ENCODE measurements at places on chromosomes 2 and 18.

- DNase-seq = peak; percentile 51
Observed at GRCh38 chr2:112996635-112997034, 8.6 kb upstream of the IL36A start.

DNA sequence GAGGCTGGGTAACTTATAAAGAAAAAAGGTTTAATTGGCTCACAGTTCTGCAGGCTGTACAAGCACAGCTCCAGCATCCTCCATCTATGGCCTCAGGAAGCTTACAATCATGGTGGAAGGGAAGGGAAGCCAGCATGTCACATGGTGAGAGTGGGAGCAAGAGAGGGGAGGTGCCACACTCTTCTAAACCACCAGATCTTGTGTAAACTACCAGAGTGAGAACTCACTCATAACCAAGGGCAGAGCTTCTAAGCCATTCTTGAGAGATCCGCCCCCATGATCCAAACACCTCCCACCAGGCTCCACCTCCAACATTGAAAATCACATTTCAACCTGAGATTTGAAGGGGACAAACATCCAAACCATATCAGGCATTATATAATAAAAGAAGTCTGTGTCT lies 121.6 kb upstream of the CDC42EP3 start:
- DNase-seq = no peak

DNA sequence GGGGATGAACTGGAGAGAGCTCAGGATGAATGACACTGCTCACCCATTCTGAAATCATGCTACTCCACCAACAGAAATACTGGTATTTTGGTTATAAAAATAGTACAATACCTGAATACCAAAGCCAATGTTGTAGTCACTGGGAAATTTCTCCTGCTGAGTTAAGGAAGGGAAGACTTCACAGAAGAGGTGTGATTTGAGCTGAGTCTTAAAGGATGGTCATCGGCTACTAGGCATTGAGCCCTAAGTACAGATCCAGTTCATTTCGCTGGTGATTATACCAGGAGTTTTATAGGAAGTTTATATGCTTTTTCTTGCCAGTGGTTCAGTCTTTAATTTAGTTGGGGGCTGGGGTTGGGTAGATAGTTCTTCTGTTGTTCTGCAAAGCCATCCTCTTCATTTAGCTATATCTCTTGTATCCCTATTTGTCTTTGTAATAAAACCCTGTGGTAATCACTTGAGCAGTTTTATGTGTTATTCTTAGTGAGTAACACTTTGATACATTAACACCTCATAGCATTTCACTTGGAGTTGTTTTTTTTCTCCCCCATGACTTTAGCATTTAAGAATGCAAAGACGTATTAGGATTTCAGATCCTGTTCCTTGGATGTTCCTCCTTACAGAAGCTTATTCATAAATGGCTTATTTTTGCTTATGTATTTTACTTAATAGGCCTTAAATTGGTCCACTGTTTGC lies 239.9 kb upstream of the FOSL2 start:
- DNase-seq = no peak

- DNase-seq = no peak
Observed at GRCh38 chr18:69400253-69400975, at the start of gene DOK6. TSS of gene DOK6 (plus strand) at chr18:69400888.

DNA sequence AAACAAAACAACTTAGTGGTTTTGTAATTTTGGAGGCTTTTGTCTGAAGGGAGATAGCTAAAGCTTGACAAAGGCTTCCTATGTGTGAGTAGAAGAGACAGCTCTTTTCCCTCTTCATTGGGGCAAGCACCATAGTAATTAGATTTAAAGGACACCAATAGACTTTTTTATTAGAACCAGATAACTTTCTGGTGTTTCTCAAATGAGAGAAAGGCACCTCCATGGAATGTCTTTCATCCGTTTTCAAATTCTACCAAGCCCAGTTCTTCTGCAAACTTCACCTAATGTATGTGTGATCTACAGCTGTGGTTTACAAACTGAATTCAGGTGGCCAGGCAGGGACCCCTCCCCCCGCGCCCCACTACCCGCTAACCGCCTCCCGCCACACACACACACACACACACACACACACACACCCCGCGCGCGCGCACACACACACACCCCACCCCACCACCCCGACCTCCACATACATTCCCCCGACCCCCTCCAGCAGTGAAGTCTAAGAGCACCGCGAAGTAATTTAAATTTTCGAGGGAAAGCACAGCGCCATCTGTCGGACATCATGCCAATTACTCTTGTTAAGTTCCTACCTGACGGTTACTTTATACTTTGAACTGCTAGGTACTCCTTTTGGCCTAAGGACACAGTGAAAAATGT lies 31.6 kb upstream of the PPP1R1C start:
- DNase-seq = peak; percentile 58

DNA sequence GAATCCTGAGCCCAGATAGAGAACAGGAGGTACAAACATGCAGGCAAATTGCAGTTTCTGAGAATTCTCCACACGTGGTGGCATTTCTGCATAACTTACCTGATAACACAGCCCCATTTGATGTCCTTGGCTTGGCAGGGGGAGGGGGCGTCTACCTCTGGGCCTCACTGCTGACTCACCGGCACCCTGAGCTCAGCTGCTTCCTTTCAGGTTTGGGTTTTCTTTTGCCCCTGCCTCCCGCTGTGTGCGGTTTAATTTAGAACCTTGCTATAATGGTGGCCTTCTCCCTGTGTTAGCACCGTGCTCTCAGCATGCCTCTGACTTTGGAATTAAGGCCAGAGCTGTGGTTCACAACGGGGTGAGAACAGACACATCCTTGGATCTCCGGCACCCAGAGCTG lies 4.4 kb downstream of the CTIF start:
- DNase-seq = peak; percentile 29

DNA sequence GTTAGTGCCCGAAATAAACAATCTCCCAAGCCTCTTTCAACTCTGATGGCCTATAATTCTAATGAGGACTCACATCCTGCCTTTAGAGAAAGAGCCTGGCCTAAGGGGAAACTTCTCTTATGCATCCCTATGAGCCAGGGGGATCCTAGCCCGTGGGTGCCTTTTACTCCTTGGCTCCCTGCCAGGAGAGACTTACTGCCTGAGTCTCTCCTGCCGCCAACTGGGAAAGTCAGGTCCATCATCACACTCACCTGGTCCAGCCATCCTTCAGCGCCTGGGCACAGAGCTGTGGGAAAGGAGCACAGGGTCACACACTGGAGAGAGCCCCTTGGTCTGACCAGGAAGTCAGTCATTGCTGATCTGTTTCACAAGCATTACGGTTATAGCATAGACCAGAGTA lies 24.1 kb downstream of the ENOSF1 start:
- no peak for DNase-seq

- no peak for DNase-seq
Observed at GRCh38 chr18:24443870-24444269, 16.6 kb upstream of the HRH4 start.

DNA sequence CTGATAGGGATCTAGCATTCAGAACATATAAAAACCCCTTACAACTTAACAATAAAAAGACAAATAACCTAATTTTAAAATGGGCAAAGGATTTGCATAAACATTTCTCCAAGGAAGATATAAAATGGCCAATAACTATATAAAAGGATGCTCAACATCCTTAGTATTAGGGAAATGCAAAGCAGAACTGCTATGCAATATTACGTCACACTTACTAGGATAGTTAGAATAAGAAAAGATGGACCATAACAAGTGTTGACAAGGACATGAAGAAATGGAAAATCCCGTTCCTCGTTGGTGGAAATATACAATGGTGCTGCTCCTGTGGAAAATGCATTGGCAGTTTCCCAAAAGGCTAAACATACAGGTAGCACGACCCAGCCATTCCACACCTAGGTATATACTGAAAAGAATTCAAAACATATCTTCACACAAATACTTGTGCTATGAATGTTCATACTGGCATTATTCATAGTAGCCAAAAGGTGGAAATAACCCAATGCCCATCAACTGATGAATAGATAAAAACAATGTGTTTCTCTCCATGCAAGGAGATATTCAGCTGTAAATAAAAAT lies 48.2 kb upstream of the REV1 start:
- DNase-seq = no peak

DNA sequence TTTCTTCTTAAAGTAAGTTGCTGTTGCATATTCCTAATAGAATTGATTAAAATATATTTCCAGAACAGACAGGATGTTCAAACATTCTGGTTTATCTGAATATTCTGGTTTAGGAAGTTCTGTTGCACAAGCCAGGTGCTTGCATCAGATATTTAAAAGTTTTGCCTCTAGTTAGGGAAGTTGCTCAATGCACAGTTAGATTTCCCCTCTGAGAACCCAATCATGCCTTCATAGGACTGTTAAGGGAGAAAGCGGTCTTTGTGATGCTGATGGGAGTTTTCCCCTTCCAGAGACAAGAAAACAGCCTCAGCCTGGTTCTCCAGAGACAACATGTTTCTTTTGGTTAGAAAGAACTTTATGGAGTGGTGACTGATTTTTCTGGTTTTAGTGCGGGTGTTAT lies 65.6 kb upstream of the REV1 start:
- DNase-seq = no peak

DNA sequence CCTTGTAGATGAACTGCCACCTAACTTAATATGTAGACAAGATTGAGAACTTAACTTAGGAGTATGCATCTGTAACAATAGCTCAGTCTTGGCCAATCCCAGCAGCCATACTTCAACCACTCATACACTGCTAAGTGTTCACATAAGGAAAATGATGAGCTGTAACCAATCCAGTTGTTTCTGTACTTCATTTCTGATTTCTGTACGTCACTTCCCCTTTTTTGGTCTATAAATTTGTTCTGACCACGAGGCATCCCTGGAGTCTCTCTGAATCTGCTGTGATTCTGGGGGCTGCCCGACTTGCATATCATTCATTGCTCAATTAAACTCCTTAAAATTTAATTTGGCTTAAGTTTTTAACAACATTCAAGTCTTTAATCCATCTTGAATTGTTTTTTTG lies 6.4 kb downstream of the SH3YL1 start:
- DNase-seq = no peak

GRCh38 chr2:27039871-27040270 lies 7.1 kb downstream of the TMEM214 start:
- no peak for DNase-seq

DNA sequence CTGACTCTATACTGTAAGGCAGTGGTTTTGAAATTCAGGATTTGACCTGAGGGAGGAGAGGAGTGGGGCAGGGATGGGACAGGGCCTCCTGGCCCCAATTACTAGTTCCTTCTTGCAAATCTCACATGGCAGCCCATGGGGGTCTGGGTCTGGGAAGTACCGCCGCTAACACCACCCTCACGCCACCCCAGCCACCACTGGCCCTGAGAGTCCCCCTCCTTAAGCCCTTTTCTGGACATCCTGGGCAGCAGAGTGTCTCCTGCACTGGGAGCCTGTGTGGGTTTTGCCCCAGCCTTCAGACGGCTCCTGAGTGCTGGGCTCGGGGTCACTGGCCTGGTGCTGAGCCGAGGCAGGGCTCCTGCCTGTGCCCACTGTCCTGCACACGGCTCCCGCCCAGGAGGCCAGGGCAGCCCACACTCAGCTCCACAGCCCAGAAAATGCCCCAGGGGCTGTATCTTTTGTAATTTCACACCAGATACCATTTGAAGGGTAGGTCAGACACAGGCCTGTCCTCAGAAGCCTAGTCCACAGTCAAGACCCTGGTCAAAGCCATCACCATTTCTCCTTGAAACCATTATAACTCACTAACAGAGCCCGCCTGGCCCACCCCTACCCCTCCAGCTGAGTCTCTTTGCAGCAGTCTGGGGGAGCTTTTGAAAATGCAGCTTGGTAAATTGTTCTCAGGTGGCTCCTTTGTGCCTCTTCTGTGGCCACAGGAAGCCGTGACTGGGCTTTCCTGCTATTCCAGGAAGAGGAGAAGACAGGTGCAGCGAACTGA lies 55.1 kb downstream of the CYP27C1 start:
- no peak for DNase-seq

DNA sequence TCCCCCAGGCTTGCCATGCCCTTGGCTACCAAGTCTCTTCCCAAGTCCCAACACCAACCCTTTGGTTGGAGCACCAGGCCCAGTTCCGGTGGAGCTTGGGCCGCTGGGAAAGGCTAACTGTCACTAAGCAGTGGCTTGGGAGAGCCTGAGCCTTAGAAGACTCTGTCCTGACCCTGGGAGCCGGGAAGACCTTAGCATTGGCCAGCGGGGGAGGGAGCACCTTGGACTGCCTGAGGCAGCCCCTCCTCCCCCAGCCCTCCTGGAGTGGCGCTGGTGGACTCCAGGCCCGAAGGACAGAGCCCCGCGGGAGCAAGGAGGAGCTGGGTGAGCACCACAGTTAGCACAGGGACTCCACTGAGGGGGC lies 62.5 kb upstream of the POMC start:
- DNase-seq = no peak

DNA sequence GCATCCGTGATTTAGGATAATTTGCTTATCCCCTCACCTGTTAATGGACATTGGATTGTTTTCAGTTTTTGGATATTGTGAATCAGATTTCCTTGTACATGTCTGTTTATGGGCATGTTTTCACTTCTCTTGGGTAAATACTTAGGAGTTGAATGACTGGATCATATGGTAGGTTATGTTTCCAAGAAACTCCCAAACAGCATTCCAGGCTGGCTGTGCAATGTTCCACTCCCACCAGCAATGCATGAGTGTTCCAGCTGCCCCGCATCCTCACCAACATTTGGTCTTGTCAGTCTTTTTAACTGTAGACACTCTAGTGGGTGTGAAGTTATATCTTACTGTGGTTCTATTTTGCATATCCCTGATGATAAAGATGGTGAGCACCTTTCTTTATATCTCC lies 8.9 kb upstream of the LRRFIP1 start:
- no peak for DNase-seq

DNA sequence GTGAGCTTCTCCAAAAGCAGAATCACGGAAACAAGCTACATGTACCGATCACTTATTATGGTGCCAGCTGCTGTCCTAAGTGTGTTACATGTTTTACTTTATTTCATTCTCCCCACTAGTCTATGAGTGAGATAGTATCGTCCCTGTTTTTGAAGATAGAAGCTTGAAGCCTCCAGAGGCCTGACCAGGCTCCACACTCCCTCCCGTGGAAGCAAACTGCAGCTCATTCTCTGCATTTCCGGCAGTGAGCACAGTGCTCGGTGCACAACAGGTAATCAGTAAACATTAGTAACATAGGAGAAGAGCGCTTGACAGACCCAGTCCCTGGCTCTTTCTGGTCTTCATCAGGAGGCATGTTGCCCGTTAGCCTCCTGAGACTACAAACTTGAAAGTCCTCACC lies 72.9 kb downstream of the ZBTB7C start:
- no peak for DNase-seq

DNA sequence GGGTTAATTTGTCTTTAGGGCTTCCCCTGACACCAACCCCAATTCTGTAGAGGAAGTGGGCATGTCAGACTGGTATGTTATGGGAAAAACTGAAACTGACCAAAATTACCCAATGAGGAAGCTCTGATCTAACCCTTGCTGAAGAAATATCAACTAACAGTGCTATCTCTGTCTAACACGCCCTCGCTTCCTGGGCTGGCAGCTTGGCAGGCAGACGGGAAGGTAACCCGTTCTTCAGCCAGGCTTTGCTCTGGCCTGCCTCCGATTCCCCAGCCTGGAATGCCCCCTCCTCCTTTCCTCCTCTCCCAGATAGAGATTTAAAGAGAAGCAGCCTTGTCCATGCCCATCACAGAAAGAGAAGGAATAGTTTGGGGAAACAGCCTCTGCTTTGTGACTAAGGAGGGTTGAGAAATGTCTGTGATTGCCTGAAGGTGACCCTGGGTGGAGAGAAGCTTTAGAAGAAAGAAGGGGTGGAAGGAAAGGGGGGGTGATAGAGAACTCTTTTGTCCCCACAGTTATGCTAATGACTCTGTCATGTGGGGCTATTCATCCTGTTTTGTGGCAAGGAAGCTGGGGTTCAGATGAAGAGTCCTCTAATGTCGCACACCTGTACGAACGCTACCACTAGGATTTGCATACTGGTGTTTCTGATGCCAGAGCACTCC lies 15.4 kb downstream of the HK2 start:
- DNase-seq = no peak

- DNase-seq = no peak
Observed at GRCh38 chr18:33576999-33577646, 896 bp upstream of the ASXL3 start.

Data from activated naive CD4-positive, alpha-beta T cell treated with anti-CD3 and anti-CD28 coated beads, Interleukin-2, amount 50 U/mL, for 16 hours (primary cell).